ENCODE measurements at places on chromosomes 3 and 15.

DNA sequence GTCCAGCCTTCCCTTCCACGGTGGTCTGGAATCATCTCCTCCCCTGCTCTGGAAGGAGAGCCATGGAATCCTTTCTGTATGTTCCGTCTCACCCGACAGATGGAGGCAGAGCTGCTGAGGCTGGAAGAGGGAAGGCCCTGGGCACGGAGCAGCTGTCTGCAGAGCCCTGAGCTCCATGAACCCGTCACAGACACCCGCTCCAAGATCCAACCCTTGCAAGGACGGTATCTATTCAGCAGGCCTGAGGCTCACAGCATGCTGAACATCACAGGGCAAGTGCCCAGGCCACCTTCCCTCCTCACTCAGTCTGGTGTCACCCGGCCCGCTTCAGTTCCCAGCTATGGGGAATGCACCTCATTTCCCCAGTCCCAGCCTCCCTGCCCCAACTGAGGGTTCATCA is 103.9 kb downstream of the LRIG1 start:
- no peak for DNase-seq

- no peak for DNase-seq
Measured at GRCh38 chr15:52137432-52138357, 25.1 kb upstream of the BCL2L10 start.

DNA sequence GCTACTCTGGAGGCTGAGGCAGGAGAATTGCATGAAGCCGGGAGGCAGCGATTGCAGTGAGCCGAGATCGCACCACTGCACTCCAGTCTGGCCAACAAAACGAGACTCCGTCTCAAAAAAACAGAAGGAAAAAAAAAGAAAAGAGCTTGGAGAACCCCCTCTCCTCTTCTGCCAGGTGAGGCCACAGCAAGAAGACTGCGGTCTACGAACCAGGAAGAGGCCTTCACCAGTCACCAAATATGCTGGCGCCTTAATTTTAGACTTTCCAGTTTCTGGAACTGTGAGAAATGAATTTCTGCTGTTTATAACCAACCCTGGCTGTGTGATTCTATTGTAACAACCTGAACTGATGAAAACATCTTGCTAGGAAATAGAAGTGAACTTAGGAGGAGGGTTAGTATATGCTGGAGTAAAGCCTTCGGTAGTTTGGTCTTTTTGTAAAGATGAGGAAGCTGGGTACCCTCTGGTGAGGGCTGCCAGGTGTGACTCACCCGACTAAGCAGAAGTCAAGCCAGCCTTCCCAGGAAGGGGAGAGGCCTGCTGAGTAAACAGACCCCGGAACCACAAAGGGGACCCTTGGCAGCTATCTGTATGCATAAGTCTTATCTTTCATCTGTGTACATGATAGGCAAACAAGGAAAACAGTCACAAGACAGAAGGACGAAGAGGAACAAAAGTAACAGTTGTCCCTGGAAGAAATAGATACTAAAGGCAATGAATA is 78.7 kb downstream of the KLF13 start:
- DNase-seq = no peak

GRCh38 chr3:148023994-148024393 is 614.8 kb downstream of the ZIC1 start:
- DNase-seq = no peak

GRCh38 chr3:23463791-23464190 is 260.7 kb downstream of the UBE2E2 start:
- no peak for DNase-seq

- no peak for DNase-seq
Measured at GRCh38 chr3:73504852-73505251, 119.9 kb downstream of the PDZRN3 start.

- DNase-seq = no peak
Measured at GRCh38 chr3:33067484-33067883, 29.5 kb downstream of the GLB1 start.

DNA sequence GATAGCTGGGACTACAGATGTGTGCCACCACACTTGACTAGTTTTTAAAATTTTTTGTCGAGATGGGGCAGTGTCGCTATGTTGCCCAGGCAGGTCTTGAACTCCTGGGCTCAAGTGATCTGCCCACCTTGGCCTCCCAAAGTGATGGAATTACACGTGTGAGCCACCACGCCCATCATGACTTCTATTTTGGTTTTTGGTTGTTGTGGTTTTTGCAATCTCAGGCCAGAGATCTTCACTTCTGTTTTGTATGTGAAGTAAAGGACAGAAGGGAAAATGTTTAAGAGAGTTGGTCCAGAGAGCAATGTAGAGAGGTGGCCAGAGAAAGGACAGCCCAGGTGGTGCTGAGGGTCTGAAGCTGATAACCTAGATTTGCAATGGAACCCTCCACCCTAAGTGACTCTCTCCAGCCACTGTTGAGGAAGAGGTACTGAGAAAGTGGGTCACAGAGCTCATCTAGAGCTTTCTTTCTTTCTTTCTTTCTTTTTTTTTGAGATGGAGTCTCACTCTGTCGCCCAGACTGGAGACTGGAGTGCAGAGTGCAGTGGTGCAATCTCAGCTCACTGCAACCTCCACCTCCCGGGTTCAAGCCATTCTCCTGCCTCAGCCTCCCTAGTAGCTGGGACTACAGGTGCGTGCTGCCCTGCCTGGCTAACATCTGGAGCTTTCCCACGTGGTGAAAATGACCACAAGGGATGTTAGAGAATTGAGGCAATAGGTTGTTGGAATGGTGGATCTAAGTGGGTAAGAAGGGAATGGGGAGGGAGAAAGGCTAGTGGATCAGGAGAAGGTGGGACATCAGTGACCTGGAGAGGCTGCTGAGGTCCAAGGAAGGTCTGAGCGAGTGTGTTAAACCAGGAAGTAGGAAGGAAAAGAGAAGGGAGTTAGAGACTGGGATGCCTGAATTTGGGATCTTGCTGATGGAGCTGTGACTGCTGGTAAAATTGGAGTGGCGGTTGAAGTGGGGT is 22.4 kb upstream of the SEMA4B start:
- no peak for DNase-seq

Measured in stimulated activated CD4-positive, alpha-beta T cell treated with anti-CD3 and anti-CD28 coated beads, Interleukin-4, amount 100 ng/mL, for 48 hours (primary cell).